PC-9 (cell line): ENCODE measurements at places on chromosomes 11 and 22. TPM values are rescaled to one million over a fixed set of nuclear protein-coding genes. Genes with fewer than 3 reads are reported as not detected.

DNA sequence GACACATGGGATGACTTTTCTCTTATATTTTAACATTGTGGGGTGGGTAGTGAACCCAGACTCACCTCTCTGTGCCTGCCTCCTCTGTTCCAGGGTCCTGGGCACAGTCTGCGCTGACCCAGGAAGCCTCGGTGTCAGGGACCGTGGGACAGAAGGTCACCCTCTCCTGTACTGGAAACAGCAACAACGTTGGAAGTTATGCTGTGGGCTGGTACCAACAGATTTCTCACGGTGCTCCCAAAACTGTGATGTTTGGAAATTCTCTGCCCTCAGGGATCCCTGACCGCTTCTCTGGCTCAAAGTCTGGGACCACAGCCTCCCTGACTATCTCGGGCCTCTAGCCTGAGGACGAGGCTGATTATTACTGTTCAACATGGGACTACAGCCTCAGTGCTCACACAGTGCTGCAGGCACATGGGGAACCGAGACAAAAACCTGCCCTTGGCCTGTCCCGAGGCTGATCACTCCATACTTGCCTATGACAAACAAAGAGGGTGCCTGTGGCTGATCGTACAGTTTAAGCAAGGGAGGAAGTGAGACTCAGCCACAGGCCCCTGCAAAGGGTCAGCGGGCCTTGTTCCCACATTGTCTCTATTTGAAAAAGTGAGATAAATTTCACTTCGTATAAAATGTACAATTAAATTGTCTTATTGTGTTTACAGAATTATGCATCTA lies 43.7 kb upstream of the TOP3B start:
- no peak for DNase-seq

DNA sequence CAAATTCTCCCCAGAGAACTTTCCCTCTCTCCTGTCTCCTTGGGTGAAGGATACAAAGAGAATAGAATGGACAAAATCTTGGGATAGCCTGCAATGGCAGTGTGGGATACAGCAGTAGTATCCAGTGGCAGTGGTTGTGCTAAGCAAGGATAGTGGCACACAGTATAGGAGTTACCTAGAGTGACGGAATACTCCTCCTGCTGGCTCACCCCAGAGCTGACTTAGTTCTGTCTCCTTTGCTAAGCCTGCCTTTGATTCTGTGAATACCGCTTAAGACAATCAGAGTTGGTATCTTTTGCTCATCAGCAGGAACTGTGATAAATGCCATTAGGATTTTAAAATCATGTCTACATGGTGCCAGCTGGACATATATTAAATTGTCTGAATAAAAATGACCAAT lies 404.3 kb downstream of the JRKL start:
- DNase-seq: no peak

- no peak for DNase-seq
Observed at GRCh38 chr11:114239753-114240161, 56.4 kb upstream of the NNMT start.

DNA sequence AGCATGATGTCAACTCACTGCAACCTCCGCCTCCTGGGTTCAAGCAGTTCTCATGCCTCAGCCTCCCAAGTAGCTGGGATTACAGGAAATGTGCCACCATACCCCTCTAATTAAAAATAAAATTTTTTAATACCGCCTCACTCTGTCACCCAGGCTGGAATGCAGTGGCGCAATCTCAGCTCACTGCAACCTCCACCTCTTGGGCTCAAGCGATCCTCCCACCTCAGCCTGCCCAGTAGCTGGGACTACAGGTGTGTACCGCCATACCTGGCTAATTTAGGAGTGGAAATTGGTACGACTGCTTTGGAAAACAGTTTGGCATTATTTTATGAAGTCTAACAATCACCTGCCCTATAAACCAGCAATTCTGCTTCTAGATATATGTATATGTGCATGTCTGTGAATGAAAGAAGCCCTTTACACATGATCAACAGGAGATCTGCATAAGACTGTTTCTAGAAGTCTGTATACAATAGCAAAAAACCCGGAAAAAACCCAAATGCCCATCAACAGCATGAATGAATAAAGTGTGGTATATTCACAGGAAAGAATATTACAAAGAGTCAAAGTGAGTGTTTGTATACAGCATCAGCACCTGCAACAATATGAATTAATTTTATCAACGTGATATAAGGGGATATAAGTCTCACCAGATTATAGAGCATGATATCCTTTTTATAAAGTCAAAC lies 16.0 kb downstream of the SLC35F2 start:
- no peak for DNase-seq

Gene PKP3
- total RNA-seq: 83.7 and 109 TPM in 2 replicates
